SHP77 treated with DMSO at 0.1 percent for 48 hours (cell line): ENCODE measurements at places on chromosomes 1 and 21.

GRCh38 chr1:69109277-69109676 is 458.4 kb upstream of the LRRC7 start:
- no peak for DNase-seq

DNA sequence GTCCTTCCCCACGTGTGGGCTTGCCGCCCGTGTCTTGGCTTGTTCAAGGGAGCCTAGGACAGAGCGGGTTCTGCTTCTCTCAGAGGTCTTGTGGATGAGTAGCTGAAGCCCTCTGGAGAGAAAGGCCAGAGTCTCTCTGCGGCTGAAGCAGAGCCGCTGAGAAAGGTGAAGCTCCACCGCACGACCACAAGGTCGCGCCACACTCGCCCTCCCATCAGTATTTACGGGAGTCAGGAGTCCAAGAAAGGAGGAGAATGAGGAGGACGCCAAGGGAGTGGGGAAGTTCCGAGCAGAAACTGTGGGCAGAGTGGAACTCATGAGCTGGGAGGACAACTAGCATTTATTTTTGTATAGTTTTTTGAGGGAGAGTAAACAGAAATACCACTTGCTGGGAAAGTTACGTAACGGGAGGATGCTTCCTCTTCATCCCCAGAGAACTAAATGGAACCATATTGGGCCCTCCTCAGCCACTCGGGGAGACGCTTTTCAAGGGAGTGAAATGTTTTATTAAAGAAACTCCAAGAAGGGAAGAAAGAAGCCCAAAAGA is 51.6 kb upstream of the HAO2 start:
- no peak for DNase-seq

GRCh38 chr1:18211764-18212163 is 104.2 kb downstream of the IGSF21 start:
- DNase-seq: no peak

- DNase-seq: no peak
Measured at GRCh38 chr1:22225858-22226589, 83.1 kb upstream of the WNT4 start.

GRCh38 chr21:41640748-41641509 is 125.9 kb downstream of the RIPK4 start:
- DNase-seq: no peak

GRCh38 chr1:28887835-28888682 is 26.3 kb upstream of the EPB41 start:
- no peak for DNase-seq

- no peak for DNase-seq
Measured at GRCh38 chr21:45451091-45451740, 46.3 kb downstream of the COL18A1 start.

- peak; percentile 57 for DNase-seq
Measured at GRCh38 chr1:164320790-164321731, 237.9 kb upstream of the PBX1 start.

DNA sequence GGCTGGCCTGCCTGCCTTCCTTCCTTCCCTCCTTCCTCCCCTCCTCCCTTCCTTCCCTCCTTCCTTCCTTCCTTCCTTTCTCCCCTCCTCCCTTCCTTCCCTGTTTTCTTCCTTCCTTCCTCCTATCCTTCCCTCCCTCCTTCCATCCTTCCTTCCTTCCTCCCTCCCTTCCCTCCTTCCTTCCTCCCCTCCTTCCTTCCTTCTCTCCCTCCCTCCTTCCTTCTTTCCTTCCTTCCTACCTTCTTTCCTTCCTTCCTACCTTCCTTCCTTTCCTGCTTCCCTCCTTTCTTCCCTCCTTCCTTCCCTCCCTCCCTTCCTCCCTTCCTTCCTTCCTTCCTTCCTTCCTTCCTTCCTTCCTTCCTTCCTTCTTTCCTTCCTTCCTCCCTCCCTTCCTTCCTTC is 70.1 kb upstream of the PTGFR start:
- no peak for DNase-seq

DNA sequence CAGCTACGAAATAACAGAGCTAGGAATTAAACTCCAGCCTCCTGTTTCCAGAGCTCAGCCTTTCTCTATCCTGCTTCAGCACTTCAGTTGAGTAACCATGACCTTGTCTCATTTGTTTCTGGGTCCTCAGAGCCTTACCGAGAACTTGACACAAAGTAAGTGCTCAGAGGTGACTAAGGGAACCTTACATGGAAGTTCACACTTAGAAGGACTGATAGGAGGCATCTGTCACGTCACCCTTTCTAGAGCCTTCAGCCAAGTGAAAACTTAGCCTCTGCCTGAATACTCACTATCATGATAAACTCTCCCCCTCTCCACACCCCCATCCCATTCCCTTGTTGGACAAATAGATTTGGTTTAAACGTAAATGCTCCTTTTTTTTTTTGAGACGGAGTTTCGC is 9.8 kb upstream of the LUZP1 start:
- no peak for DNase-seq

DNA sequence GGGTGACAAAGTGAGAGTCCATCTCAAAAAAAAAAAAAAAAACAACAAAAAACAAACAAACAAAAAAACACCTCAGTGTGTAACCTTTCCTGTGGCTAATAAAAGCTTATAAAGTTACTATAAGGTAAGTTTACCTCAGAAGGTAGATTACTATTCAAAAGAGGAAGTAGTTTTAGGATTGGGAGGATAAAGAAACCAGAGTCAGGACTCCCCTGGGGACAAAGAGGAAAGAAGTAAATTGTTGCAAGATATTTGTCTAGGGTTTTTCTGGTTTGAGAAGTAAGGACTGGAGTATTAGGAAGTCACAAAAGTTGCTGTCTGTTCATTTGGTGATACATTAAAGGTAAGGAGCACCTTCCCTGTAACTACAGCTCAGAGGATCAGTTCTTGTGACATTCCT is 23.8 kb upstream of the CENPF start:
- no peak for DNase-seq
